ENCODE measurements at places on chromosomes 5 and 9.

DNA sequence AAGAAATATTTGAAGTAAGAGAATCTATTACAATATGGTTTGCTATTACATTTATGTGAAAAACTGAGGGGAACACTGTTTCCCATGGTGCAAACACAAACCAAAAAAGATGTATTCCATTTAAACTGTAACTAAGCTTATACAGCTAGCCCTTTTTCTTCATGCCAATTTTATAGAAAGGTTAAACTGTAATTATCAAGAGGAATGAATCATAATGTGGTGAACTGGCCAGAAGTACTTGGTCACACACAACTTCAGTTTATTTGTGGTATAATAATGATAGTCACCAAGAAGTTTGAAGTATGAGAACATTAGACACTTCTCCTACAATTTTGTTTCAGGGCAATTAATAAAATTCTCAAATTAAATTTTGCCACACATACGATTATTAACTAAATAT is 177.9 kb downstream of the XRCC4 start:
- DNase-seq = no peak

DNA sequence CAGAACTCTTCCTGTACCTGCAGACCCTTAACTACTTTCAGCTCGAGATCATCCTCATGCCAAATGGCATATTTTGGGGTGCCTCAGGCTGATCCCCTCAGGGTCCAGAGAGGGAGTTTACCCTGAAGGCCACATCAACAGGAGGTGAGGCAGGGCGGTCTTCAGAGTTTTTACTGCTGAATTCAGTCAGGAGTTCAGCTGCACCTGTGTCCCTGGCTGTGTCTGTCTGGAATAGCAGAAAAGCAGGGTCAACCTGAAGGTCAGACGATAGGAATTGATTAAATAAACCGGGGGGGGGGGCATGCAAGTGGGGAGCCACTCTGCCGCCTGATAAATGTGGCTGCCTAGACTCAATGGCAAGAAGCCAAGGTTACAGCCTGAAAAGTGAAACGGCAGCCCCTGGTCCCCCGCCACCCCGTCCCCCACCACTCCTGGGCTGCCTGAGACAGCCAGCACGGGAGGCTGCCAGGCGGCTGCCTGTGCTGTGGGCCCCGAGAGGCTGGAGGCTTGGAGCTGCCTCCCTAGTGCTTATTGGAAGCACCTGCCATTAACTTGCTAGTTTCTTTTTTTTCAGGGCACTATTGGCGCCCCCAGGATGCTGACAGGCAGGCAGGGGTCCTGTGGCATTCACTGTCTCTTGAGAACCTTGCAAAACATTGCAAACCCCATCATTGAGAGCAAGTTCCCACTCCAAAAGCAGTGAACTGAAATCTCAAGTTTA is 182.7 kb upstream of the PPP1R26 start:
- no peak for DNase-seq

- DNase-seq = no peak
Measured at GRCh38 chr9:106886111-106887046, 23.4 kb downstream of the ZNF462 start.

DNA sequence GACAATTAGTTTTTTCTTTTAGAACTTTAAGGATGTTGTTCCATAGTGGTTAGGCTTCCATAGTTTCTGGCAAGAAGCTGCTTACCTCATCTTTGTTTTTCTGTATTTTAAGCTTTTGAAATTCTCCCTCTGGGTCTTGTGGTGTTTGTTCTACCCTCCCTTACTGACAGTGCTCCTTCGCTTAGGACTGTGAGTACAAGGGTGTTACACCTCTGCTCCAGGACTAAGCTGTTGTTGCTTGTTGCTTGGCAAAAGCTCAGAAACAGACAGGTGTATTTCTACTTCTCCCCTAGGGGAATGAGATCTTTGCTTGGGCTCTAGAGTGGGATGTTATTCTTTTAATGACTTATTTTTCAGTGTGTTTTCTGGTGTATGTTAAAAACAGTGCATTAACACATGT is 225.2 kb downstream of the WDR70 start:
- no peak for DNase-seq

GRCh38 chr5:107476783-107477182 is 194.0 kb downstream of the EFNA5 start:
- DNase-seq = no peak

DNA sequence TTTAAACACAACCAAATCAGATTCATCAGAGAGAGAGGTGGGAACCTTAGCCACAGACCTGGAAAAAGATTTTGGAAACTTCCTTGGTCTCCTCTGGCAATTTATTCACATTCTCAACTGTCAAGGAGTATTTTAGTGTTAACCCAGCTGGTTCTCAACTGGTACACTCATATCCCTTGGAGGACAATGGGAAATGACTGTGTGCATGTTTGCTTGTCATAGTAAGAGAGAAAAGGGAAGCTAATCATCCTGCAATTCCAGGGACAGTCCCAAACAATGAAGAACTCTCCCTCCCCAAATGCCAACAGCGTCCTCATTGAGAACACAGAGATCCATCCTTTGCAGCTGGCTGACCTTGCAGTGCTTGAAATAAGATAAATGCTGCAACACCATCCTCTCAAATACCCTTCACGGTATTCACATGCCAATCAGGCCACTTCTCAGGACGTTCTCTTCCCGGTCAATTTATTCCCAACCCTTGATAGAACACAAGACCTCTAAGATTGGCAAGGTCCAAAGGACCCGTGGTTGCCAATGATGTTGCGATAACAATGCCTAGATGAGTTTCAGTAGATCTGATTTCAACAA is 75.5 kb downstream of the EPB41L4B start:
- no peak for DNase-seq

- no peak for DNase-seq
Measured at GRCh38 chr9:85064811-85065371, 395.4 kb downstream of the NTRK2 start.

GRCh38 chr5:169299663-169300467 is 1.1 kb downstream of the SLIT3 start:
- DNase-seq = no peak

GRCh38 chr9:15264918-15265317 is 42.1 kb downstream of the TTC39B start:
- DNase-seq = no peak

GRCh38 chr9:107954312-107954711 is 464.7 kb upstream of the KLF4 start:
- no peak for DNase-seq

GRCh38 chr5:86679949-86680348 is 62.2 kb downstream of the COX7C start:
- DNase-seq = no peak

- no peak for DNase-seq
Measured at GRCh38 chr5:16521521-16522483, 56.2 kb upstream of the ZNF622 start.

- no peak for DNase-seq
Measured at GRCh38 chr9:79043916-79044315, 527.8 kb upstream of the TLE4 start.

- DNase-seq = no peak
Measured at GRCh38 chr5:132065951-132066701, 5.7 kb downstream of the IL3 start.

- no peak for DNase-seq
Measured at GRCh38 chr9:133948561-133949485, 43.3 kb downstream of the VAV2 start.

DNA sequence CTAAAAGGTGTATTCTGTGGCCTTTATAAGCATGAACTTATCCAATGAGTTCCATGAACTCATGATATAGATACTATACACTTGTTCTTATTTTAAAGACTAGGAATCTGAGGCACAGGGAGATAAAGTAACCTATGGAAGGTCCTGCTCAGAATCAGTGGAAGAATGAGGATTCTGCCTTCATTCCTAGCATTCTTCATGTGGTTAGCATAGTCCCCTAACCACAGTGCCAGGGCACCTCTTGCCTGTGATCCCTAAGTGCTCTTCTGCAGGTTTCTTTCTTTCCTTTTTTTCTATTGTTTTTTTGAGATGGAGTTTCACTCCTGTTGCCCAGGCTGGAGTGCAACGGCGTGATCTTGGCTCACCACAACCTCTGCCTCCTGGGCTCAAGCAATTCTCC is 174.1 kb downstream of the C9orf152 start:
- DNase-seq = no peak

DNA sequence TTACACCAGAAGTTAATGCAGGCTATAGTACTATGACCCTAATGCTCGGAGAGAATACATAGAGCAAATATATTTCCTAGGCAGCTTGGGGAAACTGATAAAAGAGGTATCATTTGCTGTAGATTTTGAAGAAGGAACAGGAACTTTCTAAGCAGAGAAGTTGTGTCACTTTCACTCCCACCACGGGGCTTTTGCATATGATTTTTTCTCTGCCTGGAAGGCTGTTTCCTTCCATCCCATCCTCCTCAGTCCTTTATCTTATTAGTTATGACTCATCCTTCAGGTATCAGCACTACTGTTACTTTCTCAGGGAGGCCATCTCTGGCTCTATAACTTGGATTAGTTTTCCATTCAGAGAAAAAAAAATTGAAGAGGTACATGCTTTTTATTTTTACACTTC is 2006.1 kb upstream of the WWC1 start:
- DNase-seq = no peak

- no peak for DNase-seq
Measured at GRCh38 chr5:140148508-140148907, 22.8 kb downstream of the IGIP start.

DNA sequence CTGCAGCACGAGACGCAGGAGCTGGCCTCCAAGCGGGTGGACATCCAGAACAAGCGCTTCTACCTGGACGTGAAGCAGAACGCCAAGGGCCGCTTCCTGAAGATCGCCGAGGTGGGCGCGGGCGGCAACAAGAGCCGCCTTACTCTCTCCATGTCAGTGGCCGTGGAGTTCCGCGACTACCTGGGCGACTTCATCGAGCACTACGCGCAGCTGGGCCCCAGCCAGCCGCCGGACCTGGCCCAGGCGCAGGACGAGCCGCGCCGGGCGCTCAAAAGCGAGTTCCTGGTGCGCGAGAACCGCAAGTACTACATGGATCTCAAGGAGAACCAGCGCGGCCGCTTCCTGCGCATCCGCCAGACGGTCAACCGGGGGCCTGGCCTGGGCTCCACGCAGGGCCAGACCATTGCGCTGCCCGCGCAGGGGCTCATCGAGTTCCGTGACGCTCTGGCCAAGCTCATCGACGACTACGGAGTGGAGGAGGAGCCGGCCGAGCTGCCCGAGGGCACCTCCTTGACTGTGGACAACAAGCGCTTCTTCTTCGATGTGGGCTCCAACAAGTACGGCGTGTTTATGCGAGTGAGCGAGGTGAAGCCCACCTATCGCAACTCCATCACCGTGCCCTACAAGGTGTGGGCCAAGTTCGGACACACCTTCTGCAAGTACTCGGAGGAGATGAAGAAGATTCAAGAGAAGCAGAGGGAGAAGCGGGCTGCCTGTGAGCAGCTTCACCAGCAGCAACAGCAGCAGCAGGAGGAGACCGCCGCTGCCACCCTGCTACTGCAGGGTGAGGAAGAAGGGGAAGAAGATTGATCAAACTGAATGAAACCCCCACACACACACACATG is 654 bp downstream of the PURA start:
- DNase-seq = peak; percentile 51

DNA sequence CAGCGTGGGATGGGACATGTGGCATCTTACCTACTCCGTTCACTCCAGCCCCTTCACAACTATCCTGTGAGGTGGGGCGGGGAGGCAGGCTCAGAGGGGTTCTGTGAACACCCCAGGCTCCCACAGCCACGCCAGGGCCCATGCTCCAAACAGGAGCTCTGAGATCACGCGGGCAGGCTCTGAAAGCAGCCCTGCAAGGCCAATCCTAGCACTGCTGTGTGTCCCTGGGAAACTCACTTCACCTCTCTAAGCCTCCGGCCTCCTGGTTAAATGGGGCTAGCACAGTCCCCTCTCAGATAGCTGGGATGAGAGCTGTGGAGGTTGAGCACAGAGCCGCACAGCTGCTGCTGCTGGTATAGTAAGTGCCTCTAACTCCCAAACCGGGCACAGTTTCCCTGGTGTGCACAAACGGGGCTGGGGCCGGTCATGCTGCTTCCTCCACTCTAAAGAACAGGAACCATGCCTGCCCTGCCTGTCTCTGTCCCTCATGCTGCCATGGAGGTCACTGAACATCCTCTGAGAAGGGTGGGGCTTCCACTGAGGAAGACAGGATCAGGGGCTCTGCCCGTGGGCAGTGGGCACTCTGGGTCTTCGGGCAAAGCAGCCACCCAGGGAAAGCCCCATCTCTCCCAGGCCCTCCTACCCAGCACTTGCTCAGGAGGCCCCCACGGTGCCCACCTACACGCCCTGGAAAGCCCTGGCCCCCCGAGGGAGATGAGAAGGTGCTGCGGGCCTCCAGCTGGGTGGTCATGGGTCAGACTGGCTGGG is 13.0 kb upstream of the ASS1 start:
- DNase-seq = no peak

DNA sequence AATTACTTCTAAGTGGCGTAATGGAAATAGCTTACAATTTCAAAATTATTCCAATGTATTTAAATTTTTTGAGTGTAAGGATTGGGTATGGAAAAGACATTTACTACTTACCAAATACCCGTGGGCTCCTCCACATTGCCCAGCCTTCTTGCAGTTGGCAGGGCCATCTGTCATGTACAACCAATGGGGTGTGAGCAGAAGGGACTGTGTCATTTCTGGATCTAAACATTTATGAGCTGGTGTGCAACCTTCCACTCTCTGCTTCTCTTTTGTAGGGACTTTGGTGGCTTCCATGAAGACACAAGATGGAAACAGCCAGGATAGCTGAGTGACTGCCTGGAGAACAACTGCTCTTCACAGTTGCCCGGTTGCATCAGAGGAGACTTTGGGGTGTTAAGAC is 40.8 kb downstream of the FRMD3 start:
- no peak for DNase-seq

DNA sequence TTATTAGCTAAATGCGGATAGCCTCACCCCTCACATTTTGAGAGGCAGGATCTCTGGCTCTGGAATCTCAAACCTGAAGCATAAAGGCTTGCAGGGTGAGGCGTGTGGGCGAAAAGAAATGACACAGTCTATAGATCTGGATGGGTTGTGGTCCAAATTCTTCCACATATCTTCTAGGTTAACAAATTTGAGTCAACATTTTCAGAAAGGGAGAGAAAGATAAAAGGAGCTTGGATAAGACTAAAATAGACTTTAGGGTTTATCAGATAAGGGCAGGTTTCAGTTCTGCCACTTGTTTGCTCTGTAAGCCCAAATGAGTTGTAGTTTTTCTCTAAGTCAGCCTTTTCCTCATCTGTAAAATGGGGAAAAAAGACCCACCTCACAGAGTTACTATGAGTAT is 220.9 kb downstream of the TRIM32 start:
- no peak for DNase-seq
